ENCODE measurements at places on chromosomes 13 and 19.

DNA sequence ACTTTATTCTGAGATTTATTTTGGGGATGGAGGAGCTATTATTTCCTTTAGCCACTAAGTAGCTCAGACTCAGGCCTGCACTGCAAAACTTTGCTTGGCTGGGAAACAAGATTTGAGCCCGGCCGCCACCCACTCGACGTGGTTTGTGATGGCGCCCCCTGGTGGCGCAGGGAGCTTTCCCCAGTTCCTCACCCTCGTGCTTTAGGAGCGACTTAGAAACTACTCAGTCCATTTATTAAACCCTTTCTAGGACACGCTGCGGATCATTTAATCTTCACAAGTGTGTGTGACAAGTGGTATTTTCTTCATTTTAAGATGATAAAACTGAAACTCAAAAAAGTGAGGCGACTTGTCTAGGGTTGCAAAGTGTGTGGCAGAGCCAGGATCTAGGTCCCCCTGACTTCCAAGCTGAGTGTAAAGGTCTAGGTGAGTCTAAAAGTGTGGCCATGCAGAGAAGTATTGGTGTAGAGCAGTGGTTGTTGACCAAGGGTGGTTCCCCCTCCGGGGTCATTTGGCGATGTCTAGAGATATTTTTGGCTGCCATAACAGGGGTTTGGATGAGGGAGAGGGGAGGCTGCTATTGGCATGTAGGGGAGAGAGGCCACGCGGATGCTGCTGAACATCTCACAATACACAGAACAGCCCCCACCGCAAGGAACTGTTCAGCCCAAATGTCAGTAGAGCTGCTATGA, 2.2 kb downstream of the CXCL17 start:
- peak; percentile 91 for DNase-seq

DNA sequence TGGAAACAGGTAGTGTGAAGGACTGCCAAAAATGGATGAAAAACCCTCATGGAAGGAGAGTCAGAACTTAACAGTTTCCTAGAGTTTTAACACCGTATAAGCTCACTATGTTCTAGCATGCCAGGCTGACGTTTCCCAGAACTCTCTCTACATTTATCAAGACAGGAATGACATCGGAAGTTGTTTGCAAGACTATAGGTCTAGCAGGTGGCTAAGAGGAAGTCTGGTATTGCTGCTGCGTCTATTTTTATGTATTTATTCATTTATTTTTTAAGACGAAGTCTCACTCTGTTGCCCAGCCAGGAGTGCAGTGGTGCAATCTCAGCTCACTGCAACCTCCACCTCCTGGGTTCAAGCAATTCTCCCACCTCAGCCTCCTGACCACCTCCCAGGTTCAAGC, 20.5 kb upstream of the ARL11 start:
- no peak for DNase-seq

GRCh38 chr19:50511069-50511822, at the start of gene JOSD2:
Gene JOSD2, minus strand, starts transcription at chr19:50511191. Its CDS starts 760 bp downstream, at chr19:50510431.
- peak; percentile 100 for DNase-seq

DNA sequence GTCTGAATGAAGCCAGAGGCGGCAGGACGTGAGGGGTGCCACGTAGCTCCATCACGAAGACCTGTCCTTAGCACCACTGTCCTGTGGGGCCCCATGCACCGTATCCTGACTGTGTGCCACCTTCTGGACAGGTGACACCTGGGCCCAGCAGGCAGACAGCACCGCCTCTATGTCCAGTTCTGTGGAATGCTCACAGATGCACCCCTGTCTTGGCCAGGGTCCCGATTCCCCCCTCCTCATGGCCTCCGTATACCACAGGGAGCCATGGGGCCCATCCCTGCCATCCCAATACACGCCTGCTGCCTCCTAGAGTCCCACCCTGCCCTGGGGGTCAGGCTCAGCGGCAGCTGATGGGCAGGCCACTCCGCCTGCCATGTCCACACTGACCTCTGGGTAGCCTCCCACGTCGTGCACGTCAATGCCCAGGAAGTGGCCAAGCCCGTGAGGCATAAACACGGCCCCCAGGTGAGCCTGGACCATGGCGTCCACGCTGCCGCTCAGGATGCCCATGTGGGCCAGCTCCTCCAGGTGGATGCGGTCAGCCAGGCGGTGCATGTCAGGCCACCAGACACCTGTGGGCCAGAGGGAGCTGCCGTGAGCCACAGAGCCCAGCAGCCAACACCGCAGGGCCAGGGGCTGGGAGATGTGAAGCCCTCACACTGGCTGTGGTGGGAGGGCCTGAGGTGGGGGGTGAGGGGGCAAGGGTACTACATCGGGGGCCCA, 17.6 kb downstream of the CEBPG start:
- DNase-seq: peak; percentile 77

- DNase-seq: no peak
Measured at GRCh38 chr13:22369840-22370239, 699.0 kb downstream of the FGF9 start.

- DNase-seq: no peak
Measured at GRCh38 chr19:16202320-16203255, 4.9 kb downstream of the AP1M1 start.

GRCh38 chr19:45477713-45478453, 10.1 kb downstream of the FOSB start:
- DNase-seq: no peak

DNA sequence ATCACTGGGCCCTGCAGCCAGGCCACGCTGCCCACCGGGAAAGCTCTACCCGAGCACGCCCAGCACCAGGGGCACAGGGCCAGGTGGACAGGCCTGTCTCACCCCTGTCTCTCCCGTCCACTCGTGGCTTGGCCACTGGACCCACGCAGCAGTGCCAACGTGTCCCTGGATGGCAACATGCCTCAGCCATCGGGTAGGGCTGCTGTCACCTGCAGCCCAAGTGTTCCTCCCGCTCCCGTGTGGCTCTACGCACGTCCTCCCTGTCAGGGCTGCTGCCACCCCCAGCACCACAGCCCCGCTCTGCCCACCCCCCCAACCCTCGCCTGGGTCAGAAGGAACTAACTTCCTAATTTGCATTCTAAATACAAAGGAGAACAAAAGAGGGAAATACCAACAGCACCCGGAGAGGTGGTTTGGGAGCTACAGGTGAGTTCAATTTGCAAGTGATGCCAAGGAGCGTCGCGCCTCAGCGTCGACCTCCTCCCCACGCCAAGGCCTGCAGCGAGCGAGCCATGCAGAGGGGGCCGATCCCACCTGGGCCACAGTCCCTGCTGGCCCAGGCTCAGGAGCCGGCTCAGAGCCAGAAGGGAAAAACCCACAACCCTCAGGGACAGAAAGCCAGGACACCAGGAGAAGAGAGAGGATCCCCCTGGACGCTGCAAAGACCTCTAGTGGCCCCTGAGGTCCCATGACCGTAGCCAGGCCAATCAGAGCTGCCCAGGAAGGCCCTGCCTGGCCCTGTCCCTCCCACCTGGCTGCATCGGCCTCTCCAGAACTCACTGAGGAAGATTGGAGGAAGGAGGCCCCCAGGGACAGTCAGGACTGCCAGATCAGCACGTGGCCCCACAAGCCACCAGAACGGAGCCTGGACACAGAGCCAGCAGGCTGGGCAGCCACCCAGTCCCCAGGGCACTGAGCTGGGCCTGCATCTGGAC, 128.4 kb upstream of the SPACA7 start:
- DNase-seq: no peak

- no peak for DNase-seq
Measured at GRCh38 chr13:64531400-64531799, 2698.7 kb downstream of the PCDH9 start.

DNA sequence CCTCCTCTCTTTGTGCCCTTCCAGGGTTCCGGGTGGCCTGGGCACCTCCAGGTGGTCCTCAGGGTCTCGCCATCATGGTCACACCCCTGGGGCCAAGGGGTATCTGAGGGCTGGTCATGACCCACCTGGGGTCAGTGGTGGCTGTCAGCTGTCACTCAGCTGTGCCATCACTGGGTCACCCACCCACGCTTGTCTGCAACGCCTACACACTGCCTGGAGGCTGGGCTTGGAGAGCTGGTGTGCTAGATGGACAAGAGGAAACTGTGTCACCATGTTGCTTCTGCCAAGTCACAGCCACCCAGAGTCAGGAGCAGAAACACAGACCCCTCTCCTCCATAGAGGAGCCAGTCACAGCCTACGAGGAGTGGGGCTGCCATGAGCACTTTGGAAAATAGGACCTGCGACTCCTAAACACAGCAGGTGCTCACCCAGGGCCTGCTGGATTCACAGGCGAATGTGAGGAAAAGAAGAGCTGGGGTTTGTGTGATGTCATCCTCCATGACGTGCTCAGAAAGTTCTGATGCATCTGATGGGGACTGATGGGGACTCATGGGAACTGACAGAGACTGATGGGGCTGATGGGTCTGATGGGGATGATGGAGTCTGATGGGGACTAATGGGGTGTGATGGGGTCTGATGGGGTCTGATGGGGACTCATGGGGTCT, 10.7 kb upstream of the GRTP1 start:
- DNase-seq: no peak

DNA sequence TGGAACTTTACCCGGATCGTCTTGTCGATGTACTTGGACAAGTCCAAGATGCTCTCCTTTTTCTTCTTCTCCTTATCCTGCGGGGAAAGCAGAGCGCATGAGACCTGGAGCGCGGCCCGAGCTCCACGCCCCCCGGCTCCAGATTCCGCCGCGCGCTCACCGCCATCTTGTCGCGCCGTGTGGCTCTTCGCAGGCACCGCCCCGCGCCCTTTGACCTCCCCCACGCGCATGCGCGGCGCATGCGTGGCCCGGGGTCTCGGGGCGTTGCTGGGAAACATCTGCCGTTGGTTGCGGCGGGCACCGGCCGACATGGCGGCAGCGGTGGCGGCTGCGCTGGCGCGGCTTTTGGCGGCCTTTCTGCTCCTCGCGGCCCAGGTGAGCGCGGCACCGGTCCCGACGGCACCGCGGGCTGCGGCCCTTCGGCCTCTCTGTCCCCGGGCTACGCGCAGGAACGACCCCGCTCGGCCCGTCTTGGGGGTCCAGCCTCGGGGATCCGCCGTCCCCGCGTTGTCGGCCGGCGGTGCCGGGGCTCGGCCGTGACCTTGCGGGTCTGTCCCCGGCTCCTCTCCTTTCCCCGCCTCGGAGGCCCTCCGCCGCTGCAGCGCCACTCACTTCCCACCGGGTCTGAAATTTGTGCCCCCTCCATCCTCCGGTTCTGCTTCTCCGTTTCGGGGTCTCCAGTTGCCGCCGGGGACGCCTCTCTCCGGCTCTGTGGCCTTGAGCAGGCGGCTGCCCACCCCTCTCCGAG, at the start of the genes LSM7 and SPPL2B:
LSM7 (minus strand) TSS at position 186 of the 748 bp plus-strand sequence; CDS start at position 166, 20 bp downstream.
SPPL2B (plus strand) TSS at position 284 of the 748 bp plus-strand sequence; CDS start at position 310, 26 bp downstream.
- DNase-seq: peak; percentile 97

Data from posterior vena cava (tissue), 2 donors.